ENCODE measurements at places on chromosomes 12 and 14.

DNA sequence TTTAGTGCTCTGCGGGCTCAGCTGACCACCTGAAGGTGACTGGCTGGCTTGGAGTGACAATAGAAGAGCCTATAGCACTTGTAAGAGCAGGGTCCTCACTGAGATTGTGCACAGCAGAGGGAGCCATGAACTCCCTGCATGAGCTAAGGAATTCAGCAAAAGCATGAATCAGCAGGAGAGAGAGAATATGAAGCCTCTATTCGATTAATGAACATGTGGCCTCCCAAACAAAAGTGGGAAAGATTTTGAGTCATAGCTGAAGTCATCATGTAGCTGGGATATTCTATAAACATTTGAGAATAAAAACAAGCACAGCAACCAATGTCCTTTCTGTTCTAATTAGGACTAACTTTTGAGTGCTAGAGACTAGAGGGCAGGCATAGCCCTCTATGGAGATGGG, 626.6 kb downstream of the DIO2 start:
- DNase-seq: no peak

- DNase-seq: no peak
Observed at GRCh38 chr12:117552971-117553370, 191.5 kb upstream of the NOS1 start.

GRCh38 chr14:100488057-100488456, 99.2 kb downstream of the BEGAIN start:
- no peak for DNase-seq

DNA sequence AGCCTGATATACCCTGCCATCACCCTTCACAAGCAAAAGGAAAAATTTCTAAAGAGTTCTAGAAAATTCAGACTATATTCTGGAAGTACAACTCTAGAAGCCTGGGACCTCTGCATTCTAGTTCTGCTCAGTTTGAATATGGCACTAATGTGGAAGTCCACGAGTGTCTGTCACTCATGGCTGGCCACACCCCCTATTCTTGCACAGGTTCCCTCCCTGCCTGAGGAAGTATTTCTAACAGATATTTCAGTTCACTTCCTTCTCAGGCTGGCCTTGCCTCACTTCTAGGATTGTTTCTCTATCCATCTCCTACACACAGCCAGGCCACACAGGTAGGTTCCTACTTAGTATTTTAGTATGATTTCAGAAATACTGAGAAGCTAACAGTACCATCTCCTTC, 67.4 kb downstream of the PHLDA1 start:
- no peak for DNase-seq

GRCh38 chr12:111686574-111687105, 787 bp downstream of the ACAD10 start:
- DNase-seq: no peak

- DNase-seq: no peak
Observed at GRCh38 chr14:80522936-80523335, 311.6 kb upstream of the DIO2 start.

GRCh38 chr12:80217011-80217535, 117.7 kb downstream of the OTOGL start:
- no peak for DNase-seq

- no peak for DNase-seq
Observed at GRCh38 chr14:106174206-106174605, 647.8 kb downstream of the TMEM121 start.

DNA sequence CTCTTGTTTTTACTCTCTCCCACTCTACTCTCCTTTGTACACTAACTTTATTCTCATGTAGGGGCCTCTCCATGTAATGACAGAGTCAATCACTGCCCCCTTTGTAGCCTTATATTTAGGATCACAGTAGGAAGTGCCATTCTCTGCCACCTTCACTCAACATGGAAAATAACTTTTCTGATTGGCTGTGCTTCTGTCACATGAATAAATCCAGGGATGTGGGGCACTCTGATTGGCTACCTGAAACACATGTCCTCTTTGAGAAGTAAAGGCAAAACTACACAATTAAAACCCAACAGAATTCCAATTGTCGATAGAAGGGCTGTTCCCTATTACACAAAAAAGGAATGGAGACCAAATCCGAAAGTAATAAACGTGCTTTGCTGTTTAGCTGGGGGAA, at the start of gene RNASE9:
Gene RNASE9 (minus strand): TSS at position 87 of the 400 bp plus-strand sequence.
- no peak for DNase-seq

DNA sequence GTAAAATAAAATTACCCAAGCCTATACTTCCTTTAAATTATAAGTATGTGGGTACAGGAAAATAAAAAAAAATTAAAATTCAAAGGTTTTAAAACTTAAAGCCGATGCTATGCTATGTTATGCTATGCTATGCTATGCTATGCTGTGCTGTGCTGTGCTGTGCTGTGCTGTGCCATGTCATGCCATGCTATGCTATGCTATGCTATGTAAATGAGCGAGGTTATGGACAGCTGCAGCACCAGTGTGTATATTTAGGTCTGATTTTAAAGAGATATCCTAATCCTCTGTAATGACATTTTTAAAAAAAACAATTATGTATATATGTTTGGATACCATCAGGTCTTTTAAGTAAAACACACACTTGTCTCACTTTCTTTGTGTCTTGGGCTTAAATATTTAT, 1822.0 kb upstream of the SEL1L start:
- DNase-seq: no peak

DNA sequence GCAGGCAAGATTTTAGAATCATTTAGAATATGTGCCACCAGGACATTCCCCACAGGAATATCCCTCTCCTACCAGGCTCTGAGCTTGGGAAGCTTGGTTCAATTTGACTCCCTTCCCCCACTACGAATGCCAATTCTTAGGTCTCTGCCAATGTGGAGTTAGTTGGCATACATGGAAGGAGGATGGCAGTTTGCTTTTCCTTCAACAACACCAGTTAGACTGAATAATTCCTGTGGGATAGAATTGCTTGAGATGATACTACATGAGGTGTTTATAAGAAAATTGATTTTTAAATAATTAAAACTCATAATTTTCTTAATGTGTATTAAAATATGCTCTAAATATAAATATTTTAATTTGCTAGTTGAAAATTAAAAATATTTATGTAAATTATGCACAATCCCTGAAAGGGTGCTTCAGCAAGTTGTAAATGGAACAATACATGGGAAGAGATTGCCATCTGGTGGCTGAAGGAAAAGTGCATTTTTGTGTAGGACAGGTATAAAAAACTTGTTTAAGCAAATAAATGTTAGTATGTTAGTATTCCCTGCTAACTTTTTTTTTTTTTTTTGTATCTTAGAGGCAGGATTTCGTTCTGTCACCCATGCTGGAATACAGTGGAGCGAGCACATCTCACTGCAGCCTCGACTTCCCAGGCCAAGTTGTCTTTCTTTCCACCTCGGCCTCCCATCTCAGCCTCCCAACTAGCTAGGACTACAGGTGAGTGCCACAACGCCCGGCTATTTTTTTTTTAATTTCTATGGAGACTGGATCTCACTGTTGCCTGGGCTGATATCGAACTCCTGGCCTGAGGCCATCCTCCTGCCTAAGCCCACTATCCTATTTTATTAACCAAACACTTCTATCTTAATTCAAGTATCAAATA, 25.8 kb upstream of the STRAP start:
- no peak for DNase-seq

GRCh38 chr14:88613552-88614010, 50.7 kb downstream of the ZC3H14 start:
- DNase-seq: no peak

GRCh38 chr14:92471919-92472318, 41.7 kb upstream of the RIN3 start:
- DNase-seq: no peak

DNA sequence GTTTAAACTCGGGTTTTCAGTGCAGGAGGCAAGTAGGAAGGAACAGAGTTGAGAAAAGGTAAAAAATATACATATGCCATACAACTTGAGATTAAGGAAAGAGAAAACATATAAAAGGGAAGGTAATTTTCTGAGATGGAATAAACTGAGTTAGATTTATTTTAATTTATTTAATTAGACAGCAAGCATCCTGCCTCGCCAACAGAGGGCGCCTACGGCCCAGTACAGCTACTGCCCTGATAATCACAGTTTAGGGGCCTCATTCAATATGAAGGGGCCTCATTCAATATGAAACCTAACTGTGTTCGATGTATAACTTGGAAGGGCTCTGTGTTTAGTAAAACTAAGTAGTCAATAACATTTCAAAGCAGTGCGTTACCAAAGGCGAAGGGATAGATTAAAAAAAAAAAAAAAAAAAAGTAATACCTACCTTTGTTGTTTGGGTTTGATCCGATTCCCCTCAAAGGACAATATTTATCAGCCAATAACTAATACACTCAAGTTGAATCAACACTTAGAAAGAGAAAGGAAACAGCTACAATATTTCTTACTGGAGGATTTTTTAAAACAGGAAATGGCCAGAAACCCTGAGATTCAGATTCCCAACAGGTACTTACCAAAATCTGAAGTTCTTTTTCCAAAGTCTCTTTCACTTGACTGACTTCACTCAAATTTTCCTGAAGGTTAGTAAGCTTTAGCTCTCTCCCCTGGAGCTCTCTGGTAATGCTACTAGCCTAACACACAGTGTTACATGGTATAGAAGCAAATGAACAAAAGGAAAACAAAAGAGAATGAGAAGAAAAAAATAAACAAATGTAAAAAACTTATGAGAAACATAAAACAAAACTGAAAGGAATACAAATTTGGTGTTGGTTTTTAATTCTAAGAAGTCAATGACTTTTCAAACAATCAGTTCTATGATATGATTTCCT, 70.0 kb upstream of the VPS33A start:
- no peak for DNase-seq

DNA sequence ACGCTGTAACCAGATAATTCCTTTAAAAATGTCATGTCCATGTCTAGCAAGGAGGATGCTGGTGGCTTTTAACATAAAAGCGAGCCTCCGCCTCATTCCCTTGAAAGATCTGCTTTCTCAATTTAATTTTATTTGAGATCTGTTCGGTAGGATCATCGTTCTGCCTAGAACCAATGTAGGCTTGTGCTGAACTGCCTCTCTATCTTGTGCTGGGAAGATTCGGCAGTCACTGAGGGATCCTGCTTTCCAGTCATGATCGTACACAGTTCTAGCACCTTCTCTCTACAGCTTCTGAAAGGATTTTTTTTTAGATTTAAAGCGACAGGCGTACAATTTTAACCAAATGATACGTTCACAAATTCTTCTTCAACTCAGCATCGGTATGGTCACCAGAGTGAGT, 54.3 kb downstream of the PEBP1 start:
- DNase-seq: no peak

DNA sequence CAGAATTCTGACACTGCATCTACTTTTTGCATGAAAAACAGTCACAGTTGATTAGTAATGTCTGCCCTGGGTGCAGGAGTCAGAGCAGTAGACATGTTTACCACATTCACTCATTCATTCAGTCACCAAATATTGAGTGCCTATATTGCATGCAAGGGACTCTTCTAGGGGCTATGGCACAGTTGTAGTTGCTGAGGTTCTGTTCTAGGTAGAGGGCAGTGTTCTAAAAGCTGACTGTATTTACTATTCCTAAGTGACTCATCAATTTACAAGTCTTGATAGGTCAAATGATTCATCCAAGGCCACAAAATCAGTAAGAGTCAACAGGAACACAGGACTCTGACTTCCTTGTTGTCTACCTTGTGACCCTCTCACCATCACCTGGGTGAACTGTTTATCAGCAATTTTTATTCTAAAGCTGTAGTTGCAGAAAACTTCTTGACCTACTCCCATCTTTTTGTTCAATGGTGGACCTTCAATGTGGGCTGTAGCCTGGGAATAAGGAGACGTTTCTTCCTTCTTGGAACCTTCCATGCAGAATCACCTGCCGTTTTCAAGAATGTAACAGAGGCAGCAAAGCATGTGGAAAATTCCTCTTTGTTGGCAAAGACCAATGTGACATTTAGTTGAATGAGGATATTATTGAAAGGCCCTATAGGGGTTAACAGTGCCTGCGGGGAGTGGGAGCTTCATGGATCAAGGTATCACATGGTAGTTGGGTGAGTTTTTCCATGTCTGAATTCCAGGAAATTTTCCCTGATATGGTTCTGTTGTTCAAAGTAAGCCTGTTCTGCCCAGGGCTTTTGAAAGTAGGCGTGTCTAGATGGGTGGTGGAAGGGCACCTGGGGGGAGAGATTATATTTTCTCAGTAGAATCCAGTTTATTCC, 223.2 kb downstream of the KTN1 start:
- DNase-seq: no peak

DNA sequence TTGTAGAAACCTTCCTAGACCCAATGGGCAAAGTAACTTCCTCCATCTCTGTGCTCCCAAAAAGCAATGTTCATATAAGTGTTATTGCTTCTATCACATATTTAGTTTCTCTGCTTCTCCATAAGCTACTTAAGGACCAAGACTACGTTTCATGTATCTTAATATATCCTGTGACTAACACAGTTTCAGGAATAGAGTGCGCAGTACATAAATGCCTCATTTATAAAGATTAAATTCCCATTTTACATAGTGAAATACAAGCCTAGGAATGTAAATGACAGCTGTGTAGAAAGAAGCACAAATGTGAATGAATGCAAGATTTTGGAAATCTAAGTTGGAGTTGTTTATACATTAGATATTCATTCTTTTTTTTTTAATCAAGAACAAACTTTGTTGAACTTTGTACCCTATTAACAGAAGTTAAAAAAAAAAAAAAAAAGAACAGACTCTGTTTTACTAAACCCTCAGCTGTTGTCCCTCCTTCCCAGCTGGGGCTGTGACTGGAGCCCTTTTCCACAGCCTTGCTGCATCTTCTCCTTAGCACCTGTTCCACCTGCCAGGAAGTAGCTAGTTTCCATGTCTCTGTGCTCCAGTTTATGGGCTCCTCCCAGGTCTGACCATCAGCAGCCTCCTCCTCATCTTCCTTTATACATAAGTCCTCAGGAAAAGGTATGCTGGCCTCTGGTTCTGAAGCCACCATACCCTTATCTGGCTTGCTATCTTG, 7.0 kb upstream of the METTL17 start:
- no peak for DNase-seq

- DNase-seq: no peak
Observed at GRCh38 chr12:131438881-131439280, 272.0 kb upstream of the SFSWAP start.

GRCh38 chr12:54126029-54126695, 62.6 kb downstream of the SMUG1 start:
- peak; percentile 55 for DNase-seq

GRCh38 chr12:109946505-109946904, 46.4 kb downstream of the TCHP start:
- DNase-seq: no peak

DNA sequence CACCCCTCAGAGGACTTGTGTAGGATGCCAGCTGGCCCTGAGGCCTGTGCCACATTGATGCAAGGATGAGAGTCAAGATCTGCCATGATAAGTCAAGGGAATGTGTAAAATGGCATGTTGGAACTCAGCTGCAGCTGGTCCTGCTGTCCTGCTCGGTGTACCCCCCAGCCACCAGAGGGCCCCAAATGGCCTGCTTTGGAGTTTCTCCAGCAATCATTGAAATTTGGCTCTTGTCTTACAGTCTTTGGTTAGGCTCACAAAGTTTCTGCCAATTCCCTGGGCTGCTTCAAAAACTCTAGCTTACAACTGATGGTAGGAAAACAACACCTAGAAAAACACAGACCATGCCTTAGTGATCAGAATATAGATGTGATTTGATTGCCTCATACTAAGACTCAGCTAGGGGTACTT, 76.8 kb downstream of the HSD17B6 start:
- peak; percentile 27 for DNase-seq

Measured in psoas muscle (tissue), 8 donors.